ENCODE measurements at places on chromosomes 6 and 20.
A peak's percentile ranks its signal among the peaks of the same experiment; 100 is the strongest.

- peak; percentile 54 for DNase-seq
These were observed 37.9 kb upstream of the MAS1 start for GRCh38 chr6:159852877-159853276.

GRCh38 chr20:60232380-60232779 lies 274.2 kb downstream of the CDH26 start:
- DNase-seq: no peak

- DNase-seq: no peak
These were observed 27.1 kb downstream of the COX4I2 start for GRCh38 chr20:31664696-31665354.

- DNase-seq: no peak
These were observed 44.8 kb upstream of the SLC17A4 start for GRCh38 chr6:25709761-25710160.

GRCh38 chr6:6818078-6818639 lies 229.6 kb downstream of the LY86 start:
- no peak for DNase-seq

DNA sequence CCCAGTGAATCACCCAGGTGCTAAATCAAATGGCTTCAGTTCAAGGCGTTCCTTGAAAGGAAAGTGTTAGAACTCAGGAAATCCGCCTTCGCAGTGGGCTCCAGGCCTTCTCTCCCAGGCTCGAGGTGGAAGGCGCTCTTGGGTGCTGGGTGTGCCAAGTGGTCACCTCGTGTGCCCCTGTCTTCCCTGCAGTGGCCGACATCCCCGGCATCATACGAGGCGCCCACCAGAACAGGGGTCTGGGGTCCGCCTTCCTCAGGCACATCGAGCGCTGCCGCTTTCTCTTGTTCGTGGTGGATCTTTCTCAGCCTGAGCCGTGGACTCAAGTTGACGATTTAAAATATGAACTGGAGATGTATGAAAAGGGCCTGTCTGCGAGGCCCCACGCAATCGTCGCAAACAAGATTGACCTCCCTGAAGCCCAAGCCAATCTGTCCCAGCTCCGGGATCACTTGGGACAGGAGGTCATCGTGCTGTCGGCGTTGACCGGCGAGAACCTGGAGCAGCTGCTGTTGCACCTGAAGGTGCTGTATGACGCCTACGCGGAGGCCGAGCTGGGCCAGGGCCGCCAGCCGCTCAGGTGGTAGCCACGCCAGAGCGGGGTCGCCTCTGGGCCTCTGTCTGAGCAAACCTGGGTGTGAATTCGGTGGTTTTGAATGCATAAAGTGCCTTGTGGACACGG lies 17.8 kb downstream of the MTG2 start:
- no peak for DNase-seq

- DNase-seq: no peak
These were observed 10.1 kb upstream of the PRL start for GRCh38 chr6:22306741-22307466.

- no peak for DNase-seq
These were observed 89.2 kb upstream of the ARID1B start for GRCh38 chr6:156687789-156688619.

DNA sequence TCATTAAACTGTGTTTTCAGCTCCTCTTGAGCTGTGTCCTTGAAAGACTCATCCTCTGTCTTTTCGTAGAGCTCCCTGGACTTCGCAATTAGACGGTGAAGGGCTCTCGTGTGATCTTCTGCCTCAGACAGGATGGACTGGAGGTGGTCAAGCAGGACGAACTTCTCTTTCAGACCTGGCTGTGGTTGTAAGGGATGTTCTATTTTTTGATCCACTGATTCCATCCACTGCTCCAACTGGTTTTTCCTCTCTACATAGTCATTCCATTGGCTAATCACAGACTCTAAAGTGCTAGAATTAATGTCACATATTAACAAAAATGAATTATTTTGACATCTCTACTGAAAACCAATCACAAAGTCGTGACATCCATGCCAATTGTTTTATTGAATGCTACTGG lies 250.1 kb downstream of the SYNE1 start:
- DNase-seq: no peak

- peak; percentile 24 for DNase-seq
These were observed 77.6 kb downstream of the TBC1D7 start for GRCh38 chr6:13250703-13251102.

GRCh38 chr6:107787589-107787960 lies 36.5 kb downstream of the SCML4 start:
- no peak for DNase-seq

GRCh38 chr6:142011775-142012174 lies 121.0 kb upstream of the GJE1 start:
- DNase-seq: no peak

DNA sequence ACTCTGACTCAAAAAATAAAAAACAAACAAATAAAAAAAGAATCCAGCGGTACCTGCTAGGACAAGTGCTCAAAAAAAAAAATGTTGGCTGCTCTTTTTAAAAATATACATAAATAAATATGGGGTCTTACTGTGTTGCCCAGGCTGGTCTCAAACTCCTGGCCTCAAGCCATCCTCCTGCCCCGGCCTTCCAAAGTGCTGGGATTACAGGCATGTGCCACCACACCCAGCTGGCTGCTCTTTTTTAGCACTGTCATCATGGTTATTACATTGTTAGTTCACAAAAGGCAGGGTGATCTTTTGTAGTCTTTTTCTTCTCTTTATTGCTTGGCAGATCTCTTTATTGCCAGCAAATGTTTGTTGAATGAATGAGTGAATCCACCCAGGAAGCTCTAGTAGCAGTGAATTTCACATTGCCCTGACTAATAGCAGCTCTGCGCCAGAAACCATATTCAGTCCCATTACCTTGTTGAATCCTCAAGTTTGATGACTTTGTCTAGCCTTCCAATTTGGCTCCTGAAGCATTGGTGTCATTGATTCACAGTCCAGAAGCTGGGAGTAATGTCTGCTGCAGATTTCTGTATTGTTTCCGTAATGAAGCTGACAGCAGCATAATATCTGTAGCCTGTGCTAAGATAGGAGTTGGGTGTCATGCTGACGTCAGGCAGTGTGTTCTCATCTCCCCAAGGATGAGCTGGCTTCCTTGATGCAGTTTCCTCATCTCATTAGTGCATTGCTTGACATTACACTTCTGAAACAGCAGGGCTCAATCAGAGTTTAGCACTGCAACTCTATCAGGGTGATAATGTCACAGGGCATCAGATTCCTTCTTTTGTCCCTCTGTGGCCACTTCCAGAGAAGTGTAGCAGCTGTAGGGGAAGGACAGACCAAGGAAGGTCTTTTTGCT lies 84.9 kb upstream of the TGM3 start:
- peak; percentile 19 for DNase-seq

GRCh38 chr6:139030228-139030963 lies 1.9 kb downstream of the ABRACL start:
- DNase-seq: peak; percentile 92

- no peak for DNase-seq
These were observed 233.7 kb downstream of the DLL1 start for GRCh38 chr6:170057034-170057734.

- no peak for DNase-seq
These were observed 78.8 kb upstream of the OPRM1 start for GRCh38 chr6:153960281-153960680.

DNA sequence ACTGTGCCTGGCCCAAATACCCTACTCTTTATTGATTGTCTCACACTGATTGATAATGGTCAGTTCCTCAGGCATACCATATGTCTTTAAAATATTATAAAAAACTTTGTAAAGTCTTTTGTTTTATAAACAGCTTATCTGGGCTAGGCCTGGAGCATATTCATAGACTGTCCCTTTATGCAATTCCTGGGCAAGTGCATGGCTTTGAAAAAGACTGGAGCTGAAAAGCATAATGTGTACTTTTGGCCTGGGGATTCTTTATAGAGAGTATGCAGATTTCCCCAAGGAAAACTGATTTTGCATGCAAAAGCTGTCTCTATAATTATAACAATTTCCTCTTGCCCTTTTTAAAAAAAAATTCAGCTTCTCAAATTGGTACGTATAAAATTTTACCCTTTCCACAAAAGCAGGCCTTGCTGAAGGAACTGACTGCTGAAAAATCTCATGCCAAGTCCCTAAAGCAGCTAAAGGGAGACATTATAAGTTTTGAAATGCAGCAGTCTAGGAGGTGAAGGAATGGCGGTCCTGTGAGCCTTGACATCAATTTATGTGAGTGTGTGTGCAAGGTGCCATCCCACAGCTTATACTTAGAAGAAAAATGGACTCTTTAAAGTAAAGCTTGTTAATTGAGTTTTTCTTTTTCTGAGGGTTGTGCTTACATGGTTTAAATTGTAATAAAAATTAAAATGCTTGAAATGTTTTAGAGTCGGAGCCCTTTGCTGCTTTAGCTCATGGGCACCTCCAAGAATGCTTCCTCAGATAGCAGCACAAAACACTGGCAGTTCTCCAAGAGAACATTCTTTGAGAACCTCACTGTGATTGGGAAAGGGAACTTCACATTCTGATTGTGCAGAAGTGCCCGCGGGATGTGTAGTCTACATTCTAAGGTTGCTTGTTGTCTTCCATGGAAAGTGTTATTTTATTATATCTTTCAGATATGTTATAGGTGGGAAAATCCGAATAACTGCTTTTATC lies 43.9 kb downstream of the PLCB4 start:
- no peak for DNase-seq

- DNase-seq: no peak
These were observed 17.8 kb upstream of the COL19A1 start for GRCh38 chr6:69848552-69848951.

GRCh38 chr6:109001291-109001894 lies 93.3 kb downstream of the SESN1 start:
- no peak for DNase-seq

DNA sequence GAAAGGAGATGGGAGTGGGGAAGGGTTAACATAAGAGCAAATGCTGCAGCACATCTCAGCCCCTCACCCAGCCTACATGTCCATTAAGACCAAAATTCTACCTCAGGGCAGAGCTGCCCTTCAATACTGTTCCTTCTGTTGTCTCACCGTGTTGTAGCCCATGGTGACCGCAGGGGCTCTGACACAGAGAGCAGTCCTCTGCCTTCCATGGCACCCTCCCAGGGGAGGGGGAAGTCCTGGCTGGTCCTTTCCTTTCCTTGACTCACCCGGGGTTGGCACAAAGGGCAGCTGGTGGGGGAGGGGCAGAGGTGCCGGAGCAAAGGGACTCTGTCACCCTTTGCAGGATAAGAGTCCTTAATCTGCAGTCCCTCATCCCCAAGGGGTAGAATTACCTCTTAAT lies 15.2 kb downstream of the NKX2-2 start:
- no peak for DNase-seq

- DNase-seq: no peak
These were observed 152.0 kb downstream of the ANKRD60 start for GRCh38 chr20:58076405-58076804.

GRCh38 chr6:68876792-68877493 lies 241.9 kb downstream of the ADGRB3 start:
- peak; percentile 53 for DNase-seq

DNA sequence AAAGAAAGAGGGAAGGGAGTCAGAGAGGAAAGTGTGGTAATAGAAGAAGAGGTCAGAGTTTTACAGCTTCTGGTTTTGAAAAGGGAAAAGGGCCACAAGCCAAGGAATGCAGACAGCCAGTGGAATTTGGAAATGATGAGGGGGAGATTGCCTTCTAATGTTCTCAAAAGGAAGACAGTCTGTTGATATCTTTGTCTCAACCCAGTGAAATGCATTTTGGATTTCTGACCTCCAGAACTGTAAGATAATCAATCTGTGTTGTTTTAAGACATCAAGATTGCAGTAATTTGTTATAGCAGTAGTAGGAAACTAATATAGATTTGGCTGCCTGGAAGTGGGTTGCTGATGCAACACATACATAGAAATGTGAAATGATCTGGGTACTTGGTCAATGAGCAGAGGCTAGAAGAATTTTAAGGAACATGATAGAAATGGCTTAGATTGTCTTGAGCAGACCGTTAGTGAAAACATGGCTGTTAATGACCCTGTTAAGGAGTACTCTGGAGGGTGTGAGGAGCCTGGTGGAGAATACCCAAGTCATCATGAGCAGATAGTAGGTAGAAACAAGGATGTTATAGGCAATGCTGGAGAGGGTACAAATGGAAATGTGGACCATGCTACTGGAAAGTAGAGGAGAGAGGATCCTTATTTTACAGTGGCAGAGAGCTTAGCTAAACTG lies 255.8 kb upstream of the RAB32 start:
- no peak for DNase-seq

GRCh38 chr6:147624946-147625515 lies 116.5 kb downstream of the SAMD5 start:
- no peak for DNase-seq

- no peak for DNase-seq
These were observed 163.6 kb downstream of the BTBD9 start for GRCh38 chr6:38476141-38476540.

GRCh38 chr6:141932685-141933084 lies 200.0 kb upstream of the GJE1 start:
- no peak for DNase-seq

GRCh38 chr6:28810659-28811053 lies 113.1 kb downstream of the TRIM27 start:
- no peak for DNase-seq
